ENCODE measurements at places on chromosomes 1 and 21.

DNA sequence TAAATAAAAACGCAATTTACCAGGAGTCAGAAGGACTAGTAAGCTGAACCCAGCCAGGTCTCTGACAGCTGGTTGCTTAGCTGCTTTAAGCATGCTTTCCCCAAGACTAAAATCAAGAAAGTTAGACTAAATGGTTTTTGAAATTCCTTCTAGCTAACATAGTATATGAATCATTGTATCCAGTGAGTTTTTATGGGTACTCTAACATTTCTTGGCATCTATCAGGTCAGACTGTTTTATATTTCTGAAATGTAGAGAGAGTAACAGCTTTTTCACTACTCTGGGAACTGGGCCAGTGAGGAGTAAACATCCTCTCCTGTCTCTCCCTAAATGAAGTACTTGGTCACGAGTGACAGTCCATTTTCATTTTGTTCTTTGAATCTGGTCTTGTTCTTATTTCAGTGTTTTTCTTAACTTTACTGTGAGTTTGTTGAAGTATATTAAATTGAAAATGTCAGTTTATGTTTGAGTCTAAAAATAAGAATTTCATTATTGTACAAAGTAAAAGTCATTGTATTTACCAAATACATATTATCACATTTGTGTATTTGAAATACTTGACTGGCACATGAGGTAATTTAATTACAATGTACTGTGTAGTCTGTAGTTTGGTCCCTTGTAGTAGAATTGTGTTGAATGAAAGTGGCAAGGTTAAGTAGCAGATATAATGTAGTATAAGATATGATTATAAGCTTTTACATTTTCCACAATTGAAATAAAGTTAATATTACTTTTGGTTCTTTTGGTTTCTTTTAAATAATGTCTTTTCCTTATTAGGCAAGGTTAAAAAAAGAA is 47.6 kb downstream of the PKN2 start:
- DNase-seq, result peak; percentile 77

DNA sequence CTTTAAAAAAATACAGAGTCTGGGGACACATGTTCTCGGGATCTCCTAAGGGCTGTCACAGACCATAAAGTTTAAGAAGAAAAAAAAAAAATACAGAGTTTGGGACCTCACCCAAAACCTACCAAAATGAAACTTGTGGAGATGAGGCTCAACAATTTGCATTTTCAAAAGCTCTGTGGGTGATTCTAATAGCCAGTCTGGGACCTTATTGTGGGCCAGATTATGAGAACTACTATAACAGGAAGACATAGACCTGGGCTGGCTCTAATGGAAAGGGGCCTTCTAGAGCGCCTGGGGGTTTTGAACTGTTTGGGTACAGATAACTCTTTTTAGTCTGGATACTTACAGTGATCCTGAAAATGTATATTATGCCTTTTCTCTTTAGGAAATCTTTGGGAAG is 69.1 kb downstream of the LAMC1 start:
- no peak for DNase-seq

DNA sequence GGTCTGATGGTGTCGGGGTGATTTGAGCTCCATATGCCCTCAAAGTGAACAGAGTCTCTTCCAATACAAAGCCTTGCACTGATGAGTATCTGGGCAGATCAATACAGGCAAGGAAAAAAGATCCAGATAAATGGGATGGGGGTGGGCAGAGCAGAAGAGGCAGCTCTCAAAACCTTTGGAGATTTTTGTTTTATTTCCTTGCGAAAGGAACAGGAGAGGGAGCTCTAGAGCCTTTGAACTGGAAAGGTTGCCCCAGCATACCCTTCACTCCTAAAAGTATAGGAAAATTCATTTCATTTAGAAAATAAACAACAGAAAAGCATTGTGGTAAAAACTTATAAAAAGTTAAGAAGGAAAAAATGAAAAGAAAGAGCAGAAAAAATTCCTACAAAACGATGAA is 31.4 kb upstream of the OLIG2 start:
- no peak for DNase-seq

DNA sequence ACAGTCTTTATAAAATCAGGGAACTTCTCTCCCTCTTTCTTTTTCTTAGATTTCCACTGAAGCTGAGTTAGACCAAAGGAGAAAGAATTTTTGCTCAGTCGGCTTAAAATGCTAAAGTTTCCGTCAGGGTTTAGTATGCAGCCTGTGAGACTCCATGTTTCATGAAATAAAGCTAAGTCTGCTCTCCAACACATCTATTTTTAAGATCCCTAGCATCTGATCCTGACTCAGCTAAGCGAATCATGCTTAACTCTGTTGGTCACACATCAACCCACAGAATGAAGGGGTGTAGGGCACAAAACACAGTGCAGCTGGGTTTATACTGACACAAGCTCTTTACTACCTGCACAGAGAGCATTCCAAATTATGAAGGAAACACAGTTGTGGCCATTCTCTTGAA is 102.4 kb upstream of the ZNF281 start:
- DNase-seq, result no peak

DNA sequence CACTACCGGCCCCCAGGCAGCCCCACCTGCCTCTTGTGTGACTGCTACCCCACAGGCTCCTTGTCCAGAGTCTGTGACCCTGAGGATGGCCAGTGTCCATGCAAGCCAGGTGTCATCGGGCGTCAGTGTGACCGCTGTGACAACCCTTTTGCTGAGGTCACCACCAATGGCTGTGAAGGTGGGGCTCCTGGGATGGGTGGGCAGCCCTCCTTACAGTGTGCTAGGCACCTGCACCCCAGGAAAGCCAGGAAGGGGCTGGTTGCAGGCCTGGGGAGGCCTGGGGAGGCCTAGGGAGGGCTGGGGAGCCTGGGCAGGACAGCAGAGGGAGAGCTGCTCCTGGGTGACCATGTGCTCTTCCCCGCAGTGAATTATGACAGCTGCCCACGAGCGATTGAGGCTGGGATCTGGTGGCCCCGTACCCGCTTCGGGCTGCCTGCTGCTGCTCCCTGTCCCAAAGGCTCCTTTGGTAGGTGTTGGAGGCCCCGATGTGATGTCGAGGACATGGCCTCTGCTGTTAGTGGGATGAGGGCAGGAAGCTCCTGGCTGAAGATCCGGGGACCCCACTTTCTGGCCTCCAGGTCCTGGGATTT is 16.5 kb downstream of the CELSR2 start:
- no peak for DNase-seq

- no peak for DNase-seq
Measured at GRCh38 chr1:10602936-10603335, 128.2 kb downstream of the PEX14 start.
